ENCODE measurements at places on chromosomes 3 and 15. TPM values are rescaled to one million over a fixed set of nuclear protein-coding genes. Genes with fewer than 3 reads are reported as not detected.

Gene SNURF
- 54.0 TPM for total RNA-seq

GRCh38 chr15:29037997-29038705 lies 152.4 kb downstream of the APBA2 start:
- no peak for DNase-seq
- no peaks in the 10 kb centered on the region for H3K36me3 ChIP-seq
- H3K4me1 ChIP-seq = peaks cover 27% of the 10 kb centered on the region
- H3K27me3 ChIP-seq = no peaks in the 10 kb centered on the region
- no peak overlapping the region for H3K4me3 ChIP-seq

DNA sequence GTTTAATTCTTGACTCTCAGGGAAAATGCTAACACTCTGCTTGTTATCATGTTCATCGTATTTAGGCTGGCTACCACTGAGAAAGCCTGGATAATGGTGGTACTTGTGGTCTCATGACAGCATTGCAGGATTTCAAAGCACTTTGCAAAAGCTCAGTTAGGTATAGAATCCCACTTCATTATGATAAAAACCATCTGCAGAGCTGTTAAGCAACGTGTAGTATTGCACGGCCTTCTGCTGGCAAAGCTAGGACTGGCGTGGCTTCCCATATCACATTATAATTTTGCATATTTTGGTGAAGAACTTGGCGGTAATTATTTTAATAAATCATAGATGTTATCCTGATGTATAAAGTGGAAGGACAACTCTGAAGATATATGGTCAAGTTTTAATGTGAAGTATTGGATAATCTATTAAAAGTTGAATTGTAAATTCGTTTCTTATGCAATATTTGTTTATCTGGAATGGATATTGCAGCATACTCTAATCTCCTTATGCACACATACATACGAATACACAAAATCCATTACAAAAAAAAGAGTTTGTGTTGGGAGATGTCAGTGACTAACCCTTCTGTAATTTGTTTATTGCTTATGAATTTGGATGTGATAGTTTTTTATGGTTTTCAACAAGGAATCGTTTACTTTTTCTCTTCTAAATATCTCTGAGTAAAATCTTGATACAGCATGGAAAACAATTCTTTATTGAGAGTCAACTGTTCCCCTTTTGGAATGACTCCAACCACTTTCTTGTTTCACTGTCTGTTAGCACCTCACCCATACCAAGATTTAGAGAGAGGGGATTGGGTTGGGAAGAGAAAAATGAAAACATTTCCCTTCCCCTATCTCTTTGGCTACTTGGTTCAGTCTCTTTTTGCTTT lies 9.2 kb downstream of the RAB8B start:
- no peak for DNase-seq
- H3K4me1 ChIP-seq = peaks cover 57% of the 10 kb centered on the region
- H3K27ac ChIP-seq = peak overlapping the region; percentile 60
- H3K4me3 ChIP-seq = no peak overlapping the region

GRCh38 chr3:94303266-94303665 lies 240.4 kb downstream of the NSUN3 start:
- no peak overlapping the region for H3K4me3 ChIP-seq
- no peak for DNase-seq
- H3K36me3 ChIP-seq = no peaks in the 10 kb centered on the region
- H3K4me1 ChIP-seq = peaks cover 5% of the 10 kb centered on the region
- H3K27ac ChIP-seq = no peak overlapping the region

Gene KATNBL1
- 60.2 TPM for total RNA-seq

DNA sequence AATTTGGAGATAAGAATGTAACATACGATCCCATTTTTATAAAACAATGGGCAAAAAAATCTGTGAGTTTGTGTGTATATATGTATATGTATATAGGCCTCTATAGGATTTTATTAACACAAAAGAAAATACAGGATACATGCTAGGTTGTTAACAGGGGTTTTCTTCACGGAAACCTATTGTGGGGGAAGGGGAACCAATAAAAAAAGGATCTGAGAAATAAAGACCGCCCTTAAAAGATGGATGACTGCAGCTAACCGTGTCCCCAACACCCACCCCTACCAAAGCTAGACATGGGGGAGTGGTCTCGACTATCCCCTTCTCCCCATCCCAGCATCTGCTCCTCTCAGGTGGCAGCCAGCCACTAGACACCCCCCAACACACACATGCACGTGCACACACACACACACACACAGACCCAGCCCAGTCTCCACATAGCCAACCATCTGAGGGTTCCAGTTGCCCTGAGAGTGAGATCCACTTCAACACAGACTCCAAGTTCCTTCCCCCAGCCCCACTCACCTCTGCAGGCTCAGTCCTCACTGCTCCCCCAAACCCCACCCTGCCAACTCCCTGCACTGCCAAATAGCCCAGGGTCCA lies 132.9 kb downstream of the TPRA1 start:
- no peaks in the 10 kb centered on the region for H3K36me3 ChIP-seq
- peaks cover 13% of the 10 kb centered on the region for H3K4me1 ChIP-seq
- peaks cover 43% of the 10 kb centered on the region for H3K27me3 ChIP-seq

DNA sequence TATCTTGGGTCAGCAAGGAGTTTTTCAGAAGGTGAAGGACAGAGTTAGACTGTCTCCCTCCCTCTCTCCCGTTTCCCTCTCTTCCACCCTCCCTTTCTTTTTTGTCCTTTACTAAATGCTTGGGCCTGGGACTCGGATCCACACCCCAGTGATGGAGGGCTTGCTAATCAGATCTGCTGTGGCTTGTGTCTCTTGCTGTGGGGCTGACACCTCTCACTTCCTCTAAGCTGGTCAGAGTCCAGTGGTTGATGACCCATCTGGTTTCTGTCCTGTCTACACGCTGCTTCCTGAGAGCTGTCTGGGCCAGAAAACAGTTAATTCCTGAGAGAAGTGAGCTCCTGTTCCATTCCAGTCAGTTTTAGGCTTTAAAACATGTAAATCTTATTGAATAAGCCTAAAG lies 849 bp downstream of the TRAK1 start:
- DNase-seq = no peak
- H3K27me3 ChIP-seq = no peaks in the 10 kb centered on the region
- peaks cover 11% of the 10 kb centered on the region for H3K4me1 ChIP-seq
- no peaks in the 10 kb centered on the region for H3K36me3 ChIP-seq
- no peak overlapping the region for H3K4me3 ChIP-seq

- H3K27me3 ChIP-seq = no peaks in the 10 kb centered on the region
- no peak overlapping the region for H3K4me3 ChIP-seq
- no peaks in the 10 kb centered on the region for H3K36me3 ChIP-seq
These were observed 807.0 kb upstream of the ARRDC4 start for GRCh38 chr15:97153356-97153965.

DNA sequence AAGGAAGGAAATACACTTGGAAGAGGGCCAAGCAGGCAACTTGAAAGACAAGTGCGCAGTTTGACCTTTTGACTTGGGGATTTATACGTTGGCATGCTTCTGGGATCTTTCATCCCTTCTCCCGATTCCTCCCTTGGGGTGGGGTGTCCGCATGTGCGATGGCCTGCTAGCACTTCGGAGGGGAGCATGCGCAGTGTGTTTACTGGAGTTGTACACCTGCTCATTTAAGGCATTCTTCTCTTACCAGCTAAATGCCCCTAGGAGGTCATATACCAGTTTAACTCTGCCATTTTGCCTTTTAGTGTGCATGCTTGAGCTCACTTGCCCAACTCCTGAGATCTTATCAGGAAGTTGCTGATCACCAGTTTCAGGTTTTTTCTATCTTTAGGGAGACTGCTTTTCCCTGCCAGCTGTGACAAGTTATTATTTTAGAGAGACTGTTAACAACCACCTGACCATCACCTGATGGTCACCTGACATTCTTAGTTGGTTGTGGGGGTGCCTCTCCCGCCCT lies 63.5 kb downstream of the BFSP2 start:
- peaks cover 19% of the 10 kb centered on the region for H3K4me1 ChIP-seq
- no peaks in the 10 kb centered on the region for H3K36me3 ChIP-seq
- no peak for DNase-seq
- H3K27me3 ChIP-seq = no peaks in the 10 kb centered on the region
- no peak overlapping the region for H3K27ac ChIP-seq

Data from GM23338 (cell line).